Frontal cortex (tissue), 4 donors: ENCODE measurements at places on chromosomes 11 and 22. TPM values are rescaled to one million over a fixed set of nuclear protein-coding genes. Genes with fewer than 3 reads are reported as not detected.
A peak's percentile ranks its signal among the peaks of the same experiment; 100 is the strongest.

Gene HBG1
- 2.0 TPM for total RNA-seq

Gene RIBC2
- total RNA-seq, result 0.41 TPM

Gene ANO9
- not detected for total RNA-seq

Gene ASRGL1
- total RNA-seq, result 33.4 TPM

GRCh38 chr11:57566905-57567514 lies 462 bp downstream of the UBE2L6 start:
- DNase-seq, result no peak

DNA sequence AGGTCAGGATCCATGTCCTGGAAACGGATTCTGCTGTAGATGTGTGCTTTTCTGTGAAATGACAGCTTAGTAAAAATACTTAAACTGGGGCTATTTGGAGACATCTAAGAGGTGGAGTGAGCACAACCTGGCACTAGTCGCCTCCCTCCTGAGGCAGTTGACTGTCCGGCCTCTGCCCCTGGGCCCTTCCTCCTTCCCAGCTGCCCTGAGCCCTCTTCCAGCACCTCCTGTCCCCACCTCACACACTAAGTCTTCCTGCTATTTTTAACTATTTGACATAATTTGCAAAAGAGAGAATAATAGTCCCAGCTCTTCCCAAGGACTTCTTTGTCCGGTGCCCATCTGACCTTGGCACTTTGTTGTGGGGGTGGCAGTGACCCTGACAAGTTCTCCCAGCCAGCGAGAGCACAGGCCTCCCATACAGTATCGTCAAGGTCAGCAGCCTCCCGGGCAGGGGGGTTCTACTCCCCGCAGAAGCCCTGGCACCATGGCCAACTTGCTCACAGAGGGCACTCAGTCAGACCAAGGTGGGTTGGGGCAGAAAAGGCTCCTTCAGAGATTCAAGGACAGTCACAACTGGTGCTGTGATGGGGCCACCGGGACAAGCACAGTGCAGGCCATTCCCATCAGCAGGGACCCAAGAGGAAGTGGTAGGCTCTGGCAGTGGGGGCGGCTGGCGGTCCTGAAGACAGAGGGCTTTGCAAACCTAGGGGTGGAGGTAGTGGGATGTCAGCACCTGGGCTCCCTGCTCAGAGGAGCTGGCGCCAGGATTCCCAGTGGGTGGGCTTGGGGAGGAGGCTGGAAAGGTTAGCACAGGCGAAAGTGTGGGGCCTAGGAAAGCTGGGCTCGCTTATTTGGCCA lies 5.5 kb upstream of the NEAT1 start:
- DNase-seq, result peak; percentile 30

Gene WNT7B
- total RNA-seq, result 1.2 TPM

DNA sequence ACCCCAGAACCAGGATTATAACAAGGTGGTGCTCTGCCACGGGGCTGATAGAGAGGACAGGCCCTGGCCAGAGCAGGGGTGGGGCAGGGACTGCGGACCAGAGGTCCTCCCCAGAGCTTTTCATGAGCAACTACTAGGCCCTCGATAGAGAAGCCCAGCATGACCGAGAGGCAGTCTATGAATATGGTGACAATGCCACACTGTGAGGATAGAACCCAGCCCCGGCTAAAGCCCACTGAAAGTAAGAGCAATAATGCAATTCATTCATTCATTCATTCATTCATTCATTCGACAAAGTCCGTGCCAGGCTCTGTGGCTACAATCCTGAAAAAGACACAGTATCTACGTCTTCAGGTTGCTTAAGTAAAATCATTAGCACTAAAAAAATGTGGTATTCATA lies 35.6 kb upstream of the CD5 start:
- DNase-seq, result no peak

Gene C11orf87
- 34.2 TPM for total RNA-seq

Gene UPK3A
- total RNA-seq, result not detected

- no peak for DNase-seq
Observed at GRCh38 chr11:116459185-116460045, 313.4 kb downstream of the BUD13 start.

Gene LAMTOR1
- total RNA-seq, result 44.4 TPM

Gene TXN2
- total RNA-seq, result 17.9 TPM

GRCh38 chr11:8332196-8332595 lies 68.5 kb upstream of the LMO1 start:
- DNase-seq, result no peak

DNA sequence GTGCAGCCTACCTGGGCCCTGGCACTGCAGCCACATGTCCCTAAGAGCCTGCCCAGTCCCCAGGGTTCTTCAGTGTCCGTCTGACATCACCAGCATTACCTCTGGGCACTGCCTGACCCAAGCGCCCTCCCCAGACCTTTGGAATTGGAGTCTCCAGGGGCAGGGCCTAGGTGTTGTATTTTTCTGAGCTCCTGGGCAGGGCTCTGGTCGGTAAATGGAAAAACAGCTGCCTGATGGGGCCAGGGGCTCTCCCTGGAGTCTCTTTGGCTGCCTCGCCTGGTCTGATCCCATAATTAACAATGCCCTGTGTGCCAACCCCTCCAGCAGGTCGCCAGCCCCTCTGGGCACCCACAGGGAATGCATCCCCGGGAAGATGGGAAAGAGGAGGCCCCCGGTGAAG lies 710.2 kb downstream of the BRD1 start:
- no peak for DNase-seq

Gene NLRX1
- total RNA-seq, result 2.0 TPM

GRCh38 chr22:23384923-23385677 lies 195.0 kb downstream of the IGLL1 start:
- DNase-seq, result no peak

DNA sequence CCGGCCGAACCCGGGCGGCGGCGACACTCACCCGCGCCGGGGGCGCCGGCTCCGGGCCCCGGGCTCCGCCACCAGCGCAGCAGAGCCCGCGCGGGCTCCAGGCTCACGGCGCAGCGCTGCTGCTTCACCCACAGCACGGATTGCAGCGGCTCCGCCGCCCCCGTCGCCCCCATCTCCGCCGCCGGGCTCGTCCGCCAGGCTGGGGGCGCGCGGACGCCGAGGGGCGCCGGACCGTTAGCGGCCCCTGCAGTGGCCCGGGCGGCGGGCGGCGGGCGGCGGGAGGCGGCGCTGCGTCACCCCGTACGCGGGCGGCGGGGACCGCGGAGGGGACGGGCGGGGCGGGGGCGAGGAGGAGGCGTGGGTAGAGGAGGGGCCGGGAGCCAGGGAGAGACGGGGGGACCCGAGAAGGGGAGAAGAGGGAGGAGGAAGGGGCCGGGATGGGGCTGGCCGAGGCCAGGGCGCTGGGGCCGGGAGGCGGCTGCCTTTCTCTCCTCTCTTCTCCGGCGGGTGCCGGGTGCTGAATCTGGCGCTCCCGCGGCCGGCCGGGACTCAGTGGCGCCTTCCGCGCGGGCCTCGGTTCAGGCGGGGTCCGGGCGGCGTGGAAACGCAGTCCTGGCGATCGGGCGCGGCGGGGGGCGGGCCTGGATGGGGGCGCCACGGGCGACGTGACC lies at the start of gene CERK:
TSS of gene CERK (minus strand) at position 277 of the 671 bp plus-strand sequence. CDS start at position 173, 104 bp downstream.
- peak; percentile 89 for DNase-seq
